Omental fat pad (tissue), 4 donors: ENCODE measurements at places on chromosomes 1 and 21. TPM values are rescaled to one million over a fixed set of nuclear protein-coding genes. Genes with fewer than 3 reads are reported as not detected.

DNA sequence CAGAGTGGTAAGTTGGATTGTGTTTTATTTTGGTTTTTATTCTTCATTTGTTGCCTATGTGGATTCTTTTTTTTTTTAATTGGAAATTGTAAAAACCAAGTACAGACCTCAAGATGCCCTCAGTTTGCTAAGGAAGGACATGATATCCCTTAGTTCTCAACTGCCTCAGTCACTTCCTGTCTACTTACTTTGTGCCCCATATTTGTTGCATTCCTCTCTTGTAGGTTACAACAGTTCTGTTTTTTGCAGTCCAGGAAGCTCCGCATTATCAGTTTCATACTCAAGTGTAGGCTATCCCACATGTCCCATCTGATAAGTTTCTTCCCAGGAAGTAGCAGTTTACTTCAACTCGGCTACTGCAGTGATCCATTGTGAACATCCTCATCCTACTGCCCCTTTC is 82.0 kb downstream of the RPAP2 start:
- no peak for DNase-seq

- no peak for DNase-seq
Observed at GRCh38 chr21:20186186-20186585, 812.0 kb upstream of the NCAM2 start.

DNA sequence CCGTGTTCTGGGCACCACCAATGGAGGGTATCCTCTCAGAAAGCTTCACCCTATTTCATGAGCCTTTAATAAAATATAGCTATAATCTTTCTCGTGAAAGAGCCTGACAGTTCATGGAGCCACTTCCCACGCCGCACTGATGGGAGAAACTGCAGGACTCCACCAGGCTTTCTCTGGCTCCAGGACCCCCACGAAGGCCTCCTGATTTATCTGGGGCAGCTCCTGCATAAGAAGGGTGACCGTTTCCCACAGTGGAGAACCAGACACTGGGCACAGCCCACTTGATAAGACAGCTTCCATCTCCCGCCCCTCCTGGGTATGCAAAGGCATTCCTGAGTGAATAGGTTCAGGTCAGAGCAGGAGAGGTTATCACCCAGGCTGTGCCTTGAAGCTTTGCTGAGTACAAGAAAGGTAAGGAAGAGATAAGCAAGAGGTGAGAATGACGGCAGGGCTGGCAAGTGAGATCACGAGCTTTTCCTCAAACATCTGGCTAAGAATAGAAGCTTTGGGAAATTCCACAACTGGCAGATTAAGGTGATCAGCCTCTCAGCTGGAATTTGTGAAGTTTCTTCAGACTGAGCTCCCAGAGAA is 499.8 kb downstream of the KIF26B start:
- DNase-seq, result no peak

- DNase-seq, result no peak
Observed at GRCh38 chr1:172960019-172960418, 90.7 kb downstream of the TNFSF18 start.

SLC30A2 gene
- 0.36 TPM for total RNA-seq

RAB25 gene
- total RNA-seq, result 0.84 TPM
